ENCODE measurements at places on chromosomes 7 and 10.
A peak's percentile ranks its signal among the peaks of the same experiment; 100 is the strongest.

DNA sequence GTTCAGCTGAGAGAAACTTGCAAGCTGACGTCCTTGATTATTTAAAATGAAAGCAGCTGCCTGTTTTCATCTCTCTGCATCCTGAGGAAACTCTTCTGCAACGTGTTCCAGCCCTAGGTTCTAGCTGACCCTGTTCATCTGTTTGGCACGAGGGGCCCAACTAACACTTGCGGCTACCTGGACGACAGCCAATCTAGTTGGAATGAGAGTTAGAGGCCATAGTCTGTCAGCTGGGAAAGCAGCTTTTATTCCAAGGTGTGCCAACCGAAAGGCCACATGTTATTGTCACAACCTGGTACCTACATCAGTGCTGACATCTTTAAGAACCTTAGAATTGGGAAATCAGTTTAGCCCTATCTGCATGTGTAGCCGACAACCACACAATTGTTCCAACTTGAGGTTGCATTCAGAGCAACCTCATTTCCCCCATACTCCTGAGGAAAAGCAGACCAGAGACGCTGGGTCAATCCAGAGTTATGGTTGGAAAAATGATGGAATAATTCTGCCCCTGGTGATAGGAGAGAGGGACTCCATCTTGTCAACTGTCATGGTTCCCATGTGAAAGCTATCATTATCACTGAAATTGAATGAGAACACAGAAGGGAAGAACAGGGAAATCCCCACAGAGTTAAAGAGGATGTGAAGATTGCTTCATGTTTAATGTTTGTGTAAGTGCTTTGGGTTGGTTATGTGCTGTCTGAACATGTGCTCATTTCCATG is 121.6 kb downstream of the EGFR start:
- no peak for DNase-seq

DNA sequence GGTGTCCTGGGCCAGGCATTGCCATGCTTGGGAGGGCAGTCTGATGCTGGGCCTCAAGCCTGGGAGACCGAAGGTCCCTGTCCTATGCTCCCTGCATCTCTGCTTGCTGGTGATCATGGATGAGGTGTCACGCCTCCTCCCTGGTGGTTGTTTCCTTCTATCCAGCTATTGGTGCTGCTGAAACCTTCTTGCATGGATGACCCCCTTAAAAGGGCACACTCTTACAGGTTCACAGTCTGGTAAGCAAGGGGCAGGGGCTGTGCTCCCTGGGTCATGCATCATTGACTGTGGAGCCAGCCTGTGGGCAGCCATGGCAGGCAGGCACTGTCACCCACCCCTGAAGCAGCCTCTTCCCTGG is 36.8 kb upstream of the SLC29A3 start:
- DNase-seq = no peak

GRCh38 chr7:46972205-46972604 is 609.7 kb downstream of the TNS3 start:
- DNase-seq = no peak

- peak; percentile 58 for DNase-seq
Measured at GRCh38 chr10:29304264-29304994, 15.6 kb downstream of the LYZL1 start.

DNA sequence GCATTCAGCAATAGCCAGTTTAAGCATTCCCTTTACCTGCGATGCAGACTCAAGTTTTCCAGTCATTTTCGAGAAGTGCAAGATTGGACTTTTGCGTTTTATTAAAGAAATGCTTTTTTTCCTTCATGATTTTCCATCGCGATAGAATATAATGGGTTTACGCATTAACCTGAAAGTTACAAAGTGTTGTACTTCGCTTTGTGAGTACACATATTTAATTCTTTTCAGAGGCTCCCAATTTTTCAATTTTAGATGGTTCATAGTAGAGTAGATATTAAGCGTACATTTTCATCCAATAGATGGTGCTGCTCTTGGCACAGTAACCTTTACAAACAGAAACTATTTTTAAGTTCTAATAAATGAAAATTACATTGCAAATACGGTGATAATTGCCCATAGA is 1.3 kb downstream of the PTPRZ1 start:
- DNase-seq = no peak

- DNase-seq = no peak
Measured at GRCh38 chr7:26099236-26099635, 52.8 kb upstream of the NFE2L3 start.

- no peak for DNase-seq
Measured at GRCh38 chr10:84563868-84564267, 235.5 kb downstream of the CCSER2 start.

DNA sequence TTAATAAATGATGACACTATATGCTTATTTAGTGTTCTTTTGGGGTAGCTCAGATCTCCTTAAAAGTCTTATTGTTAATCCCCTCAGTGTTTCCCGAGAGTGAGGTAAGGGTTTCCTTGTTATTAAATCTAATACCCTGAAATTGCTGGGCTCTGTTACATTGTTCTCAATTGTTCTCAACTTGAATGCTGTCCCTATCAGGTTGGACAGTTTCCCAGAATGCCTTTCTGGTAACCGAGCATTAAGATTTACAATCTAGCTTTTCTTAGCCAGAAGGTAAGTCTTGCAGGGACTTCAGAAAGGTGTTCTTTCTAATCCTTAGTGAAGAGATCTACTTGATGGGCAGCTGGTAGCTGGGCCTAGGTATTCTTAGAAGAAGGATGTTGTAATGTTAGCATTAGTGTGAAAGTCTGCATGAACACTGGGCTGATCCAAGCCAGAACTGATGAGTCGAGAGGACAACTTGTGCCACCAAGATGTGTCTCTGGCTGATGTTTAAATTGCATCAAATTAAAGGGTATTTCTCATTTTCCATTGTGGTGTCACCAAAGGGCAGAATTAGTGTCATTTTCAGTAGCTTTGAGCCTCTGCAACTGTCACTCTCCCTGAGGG is 89.9 kb downstream of the SND1 start:
- DNase-seq = no peak

DNA sequence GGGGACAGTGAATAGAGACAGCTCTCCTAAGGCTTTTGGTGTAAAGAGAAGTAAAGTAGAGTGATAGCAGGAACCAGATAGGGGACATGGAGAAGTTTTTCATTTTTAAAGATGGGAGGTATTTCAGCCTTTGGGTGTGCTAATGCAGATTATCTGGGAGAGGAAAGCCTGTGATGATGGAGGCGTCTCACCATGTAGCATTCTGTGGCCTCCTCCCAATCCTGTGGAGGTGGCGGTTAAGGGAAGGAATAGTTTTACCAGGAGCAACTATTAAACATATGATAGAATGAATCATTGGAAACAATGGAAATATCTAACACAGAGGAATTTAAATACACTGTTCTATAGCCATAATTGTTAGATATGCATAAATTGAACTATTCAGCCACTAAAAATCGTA is 101.3 kb downstream of the CNNM2 start:
- no peak for DNase-seq
